Eye (tissue), 1 donor: ENCODE measurements at places on chromosomes 12 and 14.
A peak's percentile ranks its signal among the peaks of the same experiment; 100 is the strongest.

DNA sequence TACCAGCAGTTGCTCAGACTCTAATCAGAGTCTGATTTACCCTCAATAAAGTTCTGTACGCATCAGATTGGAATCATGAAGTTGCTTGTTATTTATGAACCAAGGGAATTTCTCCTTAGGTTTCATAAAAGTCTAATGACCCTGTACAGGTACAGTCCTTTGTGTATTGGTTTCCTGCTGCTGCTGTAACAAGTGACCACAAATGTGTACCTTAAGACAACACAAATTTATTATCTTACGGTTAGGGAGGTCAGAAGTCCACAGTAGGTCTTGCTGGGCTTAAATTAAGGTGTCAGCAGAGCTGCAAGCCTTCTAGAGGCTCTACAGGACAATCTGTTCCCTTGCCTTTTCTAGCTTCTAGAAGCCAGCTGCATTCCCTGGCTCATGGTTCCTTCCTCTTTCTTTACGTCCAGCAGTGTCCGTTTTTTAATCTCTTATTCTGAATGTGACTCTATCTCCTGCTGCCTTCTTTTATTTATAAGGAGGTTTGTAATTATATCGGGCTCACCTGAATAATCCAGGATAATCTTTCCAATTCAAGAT, 6.7 kb upstream of the DERA start:
- DNase-seq = no peak

DNA sequence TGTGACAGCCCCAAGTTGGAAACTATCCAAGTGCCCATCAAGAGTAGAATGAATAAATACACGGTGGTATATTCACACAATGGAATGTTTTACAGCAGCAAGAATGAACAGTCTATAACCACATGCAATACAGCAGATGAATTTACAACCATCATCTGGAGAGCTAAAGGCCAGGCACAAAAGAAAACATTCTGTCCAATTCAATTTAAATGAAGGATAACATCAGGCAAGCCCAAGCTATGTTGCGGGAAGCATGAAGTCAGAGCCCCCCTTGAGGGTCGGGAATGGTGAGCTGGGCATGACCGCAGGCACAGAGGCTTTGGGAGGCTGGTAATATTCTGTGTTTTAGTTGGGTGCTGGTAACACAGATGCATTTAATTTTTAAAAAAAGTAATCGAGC, 76.0 kb downstream of the SYNE3 start:
- DNase-seq = no peak

- DNase-seq = peak; percentile 44
Measured at GRCh38 chr12:124153392-124153791, 141.5 kb upstream of the RFLNA start.

- peak; percentile 60 for DNase-seq
Measured at GRCh38 chr14:76834241-76834661, 8.0 kb downstream of the LRRC74A start.

GRCh38 chr14:92595267-92595666, 81.7 kb downstream of the RIN3 start:
- DNase-seq = no peak

- DNase-seq = no peak
Measured at GRCh38 chr12:94592080-94592479, 58.3 kb downstream of the TMCC3 start.

GRCh38 chr14:54653712-54654469, 87.0 kb downstream of the SAMD4A start:
- DNase-seq = no peak

DNA sequence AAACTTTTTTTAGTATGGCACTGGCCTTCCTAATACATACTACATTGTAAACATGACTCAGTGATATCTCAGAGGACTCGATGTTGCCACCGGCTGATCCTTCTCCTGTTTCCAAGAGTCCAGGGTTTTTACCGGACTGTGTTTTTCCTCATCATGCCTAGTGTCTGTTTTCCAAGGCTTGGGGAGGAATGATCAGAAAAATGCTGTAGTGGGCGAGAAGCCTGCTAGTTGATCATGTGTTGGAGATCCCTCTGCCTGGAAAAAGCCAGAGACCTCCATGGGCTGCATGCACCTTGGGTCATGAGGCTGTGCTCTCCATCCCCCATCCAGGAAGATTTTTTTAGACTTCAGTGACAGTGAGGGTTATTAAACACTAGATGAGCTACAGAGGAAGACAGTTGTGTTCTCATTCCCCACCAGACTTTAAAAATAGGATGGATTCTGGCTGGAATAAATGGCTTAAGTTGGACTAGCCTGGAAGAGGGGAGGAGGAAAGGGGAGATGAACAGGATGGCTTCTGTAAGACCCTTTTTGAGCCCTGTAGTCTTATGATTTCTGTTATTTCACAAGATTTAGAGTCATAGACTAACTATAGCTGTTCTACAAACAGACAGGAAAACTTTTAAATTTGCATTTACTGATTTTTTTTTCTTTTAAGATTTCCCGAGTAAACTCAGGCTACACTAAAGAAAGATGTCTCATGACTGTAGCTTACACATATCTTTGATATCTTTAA, 145.7 kb downstream of the SAMD4A start:
- no peak for DNase-seq

DNA sequence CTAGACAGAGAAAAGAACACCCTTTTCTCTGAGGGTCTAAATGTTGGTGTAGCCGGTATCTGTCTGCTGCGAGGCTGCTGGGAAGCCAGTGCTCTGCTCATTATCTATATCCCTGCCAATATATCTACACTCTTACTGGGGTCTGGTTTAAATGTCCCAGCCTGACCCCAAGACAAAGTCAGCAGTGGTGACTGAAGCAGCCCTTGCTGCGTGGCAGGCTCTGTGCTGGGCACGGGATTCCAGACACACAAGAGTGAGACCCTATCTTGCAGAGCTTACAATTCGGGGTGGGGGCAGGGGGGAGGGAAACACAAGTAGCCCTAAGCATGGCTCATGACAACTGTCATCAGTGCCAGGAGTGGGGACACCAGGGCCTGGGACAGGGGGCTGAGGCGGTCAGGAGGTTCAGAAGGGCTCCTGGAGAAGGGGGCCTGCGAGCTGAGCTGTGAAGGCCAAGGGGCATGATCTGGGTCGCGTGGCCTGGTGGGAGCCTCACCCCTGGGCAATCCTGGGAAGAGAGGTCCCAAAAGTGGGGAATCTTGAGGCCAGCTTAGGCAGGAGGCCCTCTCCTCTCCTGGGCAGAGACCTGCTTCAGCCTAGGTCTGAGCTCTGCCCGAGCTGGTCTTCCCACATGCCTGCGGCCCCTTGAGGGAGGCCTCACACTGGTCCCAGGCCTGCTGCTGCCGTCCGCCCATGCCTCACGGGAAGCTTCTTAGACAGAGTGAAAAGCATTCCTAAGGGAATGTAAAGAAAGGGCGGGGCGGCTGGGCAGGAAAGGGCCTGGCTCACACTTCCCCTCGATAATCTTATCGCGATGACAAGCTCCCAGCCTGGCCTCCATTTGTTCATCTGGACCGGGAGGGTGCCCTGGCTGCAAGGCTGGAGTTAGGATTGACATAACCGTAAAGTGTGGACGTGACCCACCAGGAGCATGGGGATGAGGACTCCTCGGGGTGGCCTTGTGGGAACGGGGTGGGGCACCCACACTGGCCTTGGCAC, 7.3 kb upstream of the RCOR1 start:
- peak; percentile 82 for DNase-seq

GRCh38 chr12:11836282-11837151, 187.0 kb downstream of the ETV6 start:
- peak; percentile 55 for DNase-seq
